ENCODE measurements at places on chromosomes 11 and 22.

GRCh38 chr11:72483412-72484186 is 49.3 kb upstream of the CLPB start:
- peak; percentile 53 for DNase-seq

DNA sequence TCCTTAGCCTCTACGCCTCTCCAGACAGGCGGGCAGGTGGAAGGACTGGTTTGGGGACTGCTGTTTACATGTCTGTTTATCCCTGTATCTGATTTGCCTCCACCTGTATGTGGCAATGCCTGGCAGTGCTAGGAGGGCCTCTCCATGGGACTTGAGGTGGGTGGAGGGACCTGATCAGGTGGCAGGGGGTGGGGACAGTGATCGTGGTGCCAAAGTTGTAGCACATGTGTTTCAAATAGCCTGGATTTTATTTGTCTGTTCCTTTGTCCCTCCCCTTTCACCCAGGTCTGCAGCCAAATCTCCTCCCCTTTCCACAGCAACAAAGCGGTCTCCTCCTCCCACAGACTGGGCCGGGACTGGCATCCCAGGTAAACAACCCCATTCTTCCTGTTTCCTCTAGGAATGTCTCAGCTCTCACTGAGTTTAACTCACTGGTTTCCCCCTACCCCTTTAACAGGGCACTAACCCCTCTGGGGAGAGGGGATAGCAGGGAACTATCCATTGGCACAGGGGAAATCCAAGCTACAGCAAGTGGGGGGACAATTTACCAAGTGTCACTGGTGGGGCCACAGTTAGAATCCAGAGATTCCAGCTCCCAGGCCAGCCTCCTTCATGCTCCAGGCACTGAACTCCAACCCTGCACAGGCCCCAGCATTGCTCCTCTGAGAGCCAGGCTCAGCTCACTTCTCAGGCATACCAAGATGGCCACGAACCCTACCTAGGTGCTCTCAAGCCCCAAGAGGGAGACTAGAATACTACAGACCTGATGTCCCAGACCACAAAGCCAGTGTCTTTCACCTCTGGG is 22.9 kb upstream of the TLCD5 start:
- no peak for DNase-seq

DNA sequence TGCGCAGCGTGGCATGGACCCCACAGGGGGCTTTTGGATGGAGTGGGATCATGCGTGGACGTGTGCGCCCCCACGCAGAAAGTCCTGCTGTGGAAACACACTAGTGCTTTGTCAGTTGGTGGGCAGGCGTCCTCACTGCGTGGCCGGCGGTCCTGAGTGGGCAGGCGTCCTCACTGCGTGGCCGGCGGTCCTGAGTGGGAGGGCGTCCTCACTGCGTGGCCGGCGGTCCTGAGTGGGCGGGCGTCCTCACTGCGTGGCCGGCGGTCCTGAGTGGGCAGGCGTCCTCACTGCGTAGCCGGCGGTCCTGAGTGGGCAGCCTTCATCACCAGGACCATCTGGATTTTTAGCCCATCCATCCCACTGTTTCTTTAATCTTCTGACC is 205.9 kb downstream of the TBC1D22A start:
- no peak for DNase-seq

DNA sequence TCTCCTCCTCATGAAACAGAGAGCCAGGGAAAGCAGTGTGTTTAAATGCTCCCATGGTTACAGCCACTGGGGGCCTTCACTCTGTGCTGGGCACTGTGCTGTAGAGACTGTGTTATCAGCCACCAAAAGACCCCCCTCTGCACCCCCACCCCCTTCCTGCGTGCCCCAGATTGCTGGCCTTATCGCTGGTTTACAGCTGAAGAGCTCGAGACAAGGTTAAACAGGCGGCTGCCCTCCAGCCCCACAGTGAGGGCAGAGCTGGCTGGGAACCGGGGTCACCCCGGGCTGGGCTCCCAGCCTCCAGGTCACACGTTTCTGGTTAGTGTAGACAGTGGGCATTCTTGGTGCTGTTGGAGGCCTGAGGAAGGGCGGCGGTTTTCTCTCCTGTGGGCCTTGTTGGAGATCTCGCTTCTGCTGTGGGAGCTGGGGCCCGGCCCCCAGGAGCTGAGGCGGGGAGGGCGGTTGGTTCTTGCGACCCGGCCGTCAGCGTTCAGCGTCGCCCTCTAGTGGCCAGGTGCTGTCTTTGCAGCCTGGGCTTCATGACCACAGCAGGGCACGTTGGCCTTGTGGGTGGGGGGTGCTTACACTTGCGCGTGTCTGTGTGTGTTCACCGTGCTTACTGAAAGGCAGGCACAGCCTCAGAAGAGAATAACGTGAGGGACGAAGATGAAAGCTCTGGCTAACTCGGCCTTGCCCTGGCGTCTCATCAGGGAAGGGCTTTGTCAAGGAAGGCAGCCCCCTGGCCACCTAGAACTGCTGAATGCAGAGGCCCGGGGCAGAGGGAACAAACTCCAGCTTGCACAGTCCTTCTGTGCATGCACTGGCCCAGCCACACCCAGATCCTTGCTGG is 40.8 kb downstream of the TBC1D22A start:
- no peak for DNase-seq

- DNase-seq: no peak
These were observed 37.8 kb upstream of the NAV2 start for GRCh38 chr11:19674836-19675235.

GRCh38 chr22:31800065-31800464 is 46.2 kb downstream of the DEPDC5 start:
- no peak for DNase-seq

GRCh38 chr11:11148104-11148509 is 204.9 kb downstream of the CSNK2A3 start:
- peak; percentile 81 for DNase-seq

DNA sequence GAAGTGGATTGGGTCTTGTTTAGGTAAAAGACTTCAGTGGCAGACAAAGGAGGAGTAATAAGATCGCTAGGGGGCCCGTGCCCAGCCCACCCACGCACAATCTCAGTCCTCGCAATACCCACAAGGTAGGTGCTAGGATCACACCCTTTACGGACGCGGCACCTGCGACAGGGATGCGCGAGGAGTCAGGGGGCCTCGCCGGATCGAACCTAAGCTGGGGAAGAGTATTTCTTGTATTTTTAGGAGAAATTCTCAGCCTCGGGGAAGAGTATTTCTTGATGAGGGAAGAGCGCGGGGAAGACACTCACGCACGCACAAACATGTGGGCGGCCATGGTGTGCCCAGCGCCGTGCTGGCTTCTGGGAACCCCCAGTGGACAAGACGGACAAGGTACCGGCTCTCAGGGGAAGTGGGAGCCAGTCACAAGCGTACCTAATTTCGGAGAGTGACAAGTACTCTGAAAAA is 745 bp upstream of the FAM118A start:
- no peak for DNase-seq

DNA sequence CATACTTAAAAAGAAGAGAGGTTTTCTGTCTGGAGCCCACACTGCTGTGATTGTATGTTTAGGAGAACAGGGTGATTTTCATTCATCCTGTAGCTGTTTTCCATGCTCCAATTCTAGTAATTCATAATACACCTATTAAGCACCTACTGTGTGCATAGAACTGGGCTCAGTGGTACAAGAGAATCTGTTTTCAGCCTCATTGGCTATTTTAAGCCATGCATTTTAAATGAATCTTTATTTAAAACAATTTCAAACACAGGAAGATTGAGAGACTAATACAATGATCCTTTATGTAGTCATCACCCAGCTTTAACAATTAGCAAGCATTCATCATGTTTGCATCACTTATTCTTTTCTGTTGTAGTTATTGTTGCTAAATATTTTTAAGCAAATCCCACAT is 86.2 kb downstream of the BDNF start:
- DNase-seq: no peak

DNA sequence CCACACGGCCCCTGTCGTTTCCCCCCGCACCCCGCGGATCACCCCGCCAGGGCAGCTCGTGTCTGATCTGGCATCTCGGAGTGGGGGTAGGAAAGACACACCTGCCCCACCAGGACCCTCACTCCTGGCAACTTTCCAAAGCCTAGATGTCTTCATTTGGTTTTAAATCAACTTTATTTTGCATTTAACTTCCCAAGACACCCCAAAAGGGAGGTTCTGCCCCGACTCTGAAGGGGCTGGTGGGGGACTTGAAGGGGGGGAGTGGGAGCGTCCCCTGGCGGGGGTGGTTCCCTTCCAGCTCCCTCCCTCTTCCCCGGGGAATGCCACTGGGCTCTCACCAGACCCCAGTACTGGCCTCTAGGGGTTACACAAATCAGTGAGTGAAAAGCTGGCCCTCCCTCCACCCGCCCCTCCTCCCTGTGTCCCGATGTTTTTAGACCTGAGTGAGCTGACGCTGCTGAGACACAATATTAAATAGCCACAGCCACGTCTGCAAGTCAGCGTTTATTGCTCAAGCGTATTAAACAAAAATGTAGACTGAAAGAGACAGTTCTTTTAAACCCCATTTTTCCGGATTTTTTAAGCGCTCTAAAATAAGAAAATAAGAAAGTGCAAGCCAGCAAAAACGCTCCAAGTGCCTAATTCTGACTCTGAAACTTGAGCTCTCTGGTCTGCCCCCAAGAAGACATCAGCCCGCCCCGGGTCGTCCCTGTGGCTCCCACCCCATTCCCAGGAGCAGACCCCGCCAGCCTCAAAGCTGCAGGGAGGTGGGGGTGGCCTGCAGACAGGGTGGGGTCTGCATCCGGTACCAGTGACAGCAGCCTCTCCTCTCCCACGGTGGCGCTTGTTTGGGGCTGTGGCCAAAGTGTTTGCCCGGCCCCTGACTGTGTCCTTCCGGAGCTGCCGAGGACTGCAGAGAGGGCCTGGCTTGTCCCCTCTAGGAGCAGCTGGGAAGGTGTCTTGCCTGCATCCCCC is 1.1 kb upstream of the TTLL8 start:
- no peak for DNase-seq

GRCh38 chr11:122116591-122116990 is 576 bp upstream of the BLID start:
- no peak for DNase-seq

- no peak for DNase-seq
These were observed 76.1 kb upstream of the RTL6 start for GRCh38 chr22:44574057-44574639.

GRCh38 chr11:56396047-56396446 is 16.4 kb upstream of the OR5AL1 start:
- DNase-seq: no peak

DNA sequence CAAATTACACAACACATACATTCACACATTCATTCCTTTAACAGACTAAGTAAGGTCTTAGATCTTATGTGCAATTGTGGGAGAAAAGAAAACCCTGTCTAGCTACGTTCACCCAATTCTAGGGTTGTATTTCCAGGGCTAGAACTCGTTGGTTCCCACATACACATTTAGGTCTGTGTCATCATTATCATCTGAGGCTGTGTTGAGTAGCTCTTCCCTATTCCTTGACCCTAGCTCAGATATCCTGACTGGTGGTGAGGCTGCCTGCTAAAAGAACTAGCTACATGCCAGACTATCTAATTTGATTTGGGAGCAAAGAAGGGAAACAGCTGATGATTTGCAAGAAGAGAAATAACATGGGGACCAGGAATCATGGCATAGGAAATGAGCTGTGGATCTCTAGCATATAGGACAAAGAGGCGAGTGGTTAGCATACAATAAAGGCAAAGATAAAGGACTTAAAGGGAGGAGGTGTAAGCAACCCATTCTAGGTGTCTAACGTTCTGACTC is 27.5 kb upstream of the OR10G7 start:
- DNase-seq: no peak

DNA sequence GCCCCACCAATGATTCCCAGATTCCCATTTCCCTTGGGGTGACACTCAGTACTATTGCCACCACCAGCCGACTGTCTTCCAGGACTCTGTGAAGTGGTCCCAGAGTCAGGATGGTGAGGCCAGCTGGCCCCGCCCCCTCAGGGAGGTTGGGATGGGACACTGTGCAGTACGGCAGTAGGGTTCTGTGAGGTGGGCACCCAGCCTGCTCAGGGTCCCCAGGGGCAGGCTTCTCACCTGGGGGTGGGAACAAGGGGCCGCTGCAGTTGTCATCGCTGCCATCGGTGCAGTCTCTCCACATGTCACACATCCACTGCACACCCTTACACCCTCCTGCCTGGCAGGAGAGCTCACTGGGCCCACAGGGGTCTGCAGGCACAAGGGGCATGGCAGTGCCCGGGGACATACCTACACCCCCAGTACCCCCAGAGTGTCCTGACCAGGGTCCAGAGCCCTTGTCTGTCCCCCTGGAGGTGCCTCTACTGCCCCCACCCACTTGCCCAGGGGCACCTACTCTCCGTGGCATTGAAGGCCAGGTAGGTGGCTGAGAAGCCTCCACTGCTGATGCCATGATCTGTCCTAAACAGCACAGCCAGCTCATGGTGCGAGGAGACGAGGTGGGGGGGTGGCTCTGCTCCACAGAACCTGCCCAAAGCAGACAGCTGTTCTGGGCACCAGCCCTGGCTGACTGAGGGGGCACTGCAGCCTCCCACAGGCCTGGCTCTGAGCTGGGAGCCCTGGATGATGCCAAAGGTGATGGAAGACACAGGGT is 1.9 kb upstream of the C1QTNF5 start:
- no peak for DNase-seq

- DNase-seq: no peak
These were observed 148.4 kb downstream of the CACNA1I start for GRCh38 chr22:39718921-39719475.

- DNase-seq: no peak
These were observed 968.8 kb downstream of the BRD1 start for GRCh38 chr22:48858856-48859255.

Measured in muscle of back (tissue), 13 donors.